ENCODE measurements at places on chromosomes 11 and 22.

DNA sequence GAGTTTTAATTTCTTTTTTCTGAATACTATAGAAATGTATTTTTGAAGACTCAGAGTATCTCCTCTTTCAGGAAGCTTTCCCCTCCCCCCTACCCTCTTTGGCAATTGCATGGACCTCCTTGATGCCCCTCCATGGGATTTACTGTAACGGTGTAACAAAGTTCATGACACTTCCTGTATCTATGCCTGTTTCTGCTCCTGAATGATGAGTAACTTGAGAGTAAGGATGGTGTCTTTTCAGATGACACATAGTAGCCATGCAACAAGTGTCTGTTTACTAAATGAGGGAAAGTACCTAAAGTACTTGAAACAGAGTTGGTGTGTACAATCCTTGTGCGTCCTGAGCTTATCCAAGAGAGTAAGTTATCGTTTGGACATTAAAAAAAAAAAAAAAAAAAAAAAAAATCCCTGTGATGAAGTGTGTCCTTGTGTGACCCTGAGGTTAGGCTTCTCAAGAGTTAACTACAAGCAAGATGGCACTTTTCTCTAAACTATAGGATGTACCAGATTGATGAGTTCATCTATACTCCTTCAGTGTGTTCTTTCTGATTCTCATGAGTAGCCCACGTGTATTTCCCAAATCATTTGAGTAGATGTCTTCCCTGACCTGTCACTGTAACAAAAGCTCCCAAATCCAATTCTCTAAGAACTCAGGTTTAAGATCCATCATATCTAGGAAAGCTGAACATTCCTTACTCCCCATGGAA lies 7.4 kb downstream of the ETS1 start:
- no peak for DNase-seq

- DNase-seq = no peak
Measured at GRCh38 chr22:20607157-20607907, 99.9 kb downstream of the MED15 start.

- DNase-seq = no peak
Measured at GRCh38 chr22:48938741-48939140, 888.9 kb downstream of the BRD1 start.

- DNase-seq = no peak
Measured at GRCh38 chr11:91173701-91174100, 950.9 kb upstream of the CHORDC1 start.

DNA sequence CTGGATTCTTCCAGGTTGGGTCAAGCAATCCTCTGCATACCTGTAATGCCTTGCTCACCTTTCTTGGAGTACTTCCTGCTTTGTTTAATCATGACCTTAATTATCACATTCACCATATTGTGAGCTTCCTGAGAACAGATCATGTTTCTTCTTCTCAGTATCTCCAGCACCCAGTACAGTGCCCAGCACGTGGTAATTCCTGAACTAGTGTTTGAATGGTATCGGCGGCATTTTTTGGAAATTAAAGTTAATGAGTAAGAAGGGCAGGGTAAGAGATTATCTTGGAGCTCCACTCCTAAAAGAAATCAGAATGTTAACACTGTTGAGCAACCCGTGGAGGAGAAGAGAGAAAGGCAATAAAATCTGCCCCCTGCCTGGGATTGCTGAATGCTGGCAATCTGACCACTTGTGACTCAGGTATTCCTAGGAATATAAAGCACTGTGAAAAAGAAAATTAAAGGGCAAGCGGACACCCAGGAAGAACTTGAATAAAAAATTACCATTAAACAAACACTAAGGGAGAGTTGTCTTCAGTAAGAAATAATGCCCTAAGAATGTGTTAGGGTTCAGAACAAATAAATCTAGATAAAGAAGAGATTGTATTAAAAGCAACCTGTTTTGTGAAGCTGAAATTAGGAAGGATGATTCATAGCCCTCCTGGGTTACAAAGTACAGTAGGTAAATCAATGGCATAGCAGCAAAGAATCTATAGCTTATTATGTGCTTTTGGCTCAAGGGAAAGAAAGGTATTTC lies 92.9 kb downstream of the PDHX start:
- DNase-seq = no peak

DNA sequence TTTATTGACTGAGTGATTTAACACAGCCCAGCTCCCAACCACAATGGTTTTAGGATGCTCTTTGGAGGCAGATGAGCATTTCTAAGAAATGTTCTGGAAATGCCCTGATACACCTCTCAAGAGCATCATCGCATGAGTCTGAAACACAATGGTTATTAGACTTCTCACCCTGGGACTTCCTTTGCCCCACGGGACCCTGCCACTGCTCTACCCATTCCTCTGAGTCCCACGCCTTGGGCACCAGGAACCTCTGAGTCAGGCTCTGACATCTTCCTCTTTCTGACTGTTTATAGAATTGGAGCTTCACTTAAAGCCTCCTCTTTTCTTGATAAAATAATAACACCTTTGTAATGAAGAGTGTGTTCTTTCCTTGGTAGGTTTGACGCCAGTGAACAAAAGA lies 85.6 kb upstream of the PARVA start:
- DNase-seq = peak; percentile 39

- peak; percentile 89 for DNase-seq
Measured at GRCh38 chr11:69055598-69056516, 7.1 kb downstream of the TPCN2 start.

GRCh38 chr11:96221244-96222070 lies 121.5 kb downstream of the MAML2 start:
- no peak for DNase-seq

DNA sequence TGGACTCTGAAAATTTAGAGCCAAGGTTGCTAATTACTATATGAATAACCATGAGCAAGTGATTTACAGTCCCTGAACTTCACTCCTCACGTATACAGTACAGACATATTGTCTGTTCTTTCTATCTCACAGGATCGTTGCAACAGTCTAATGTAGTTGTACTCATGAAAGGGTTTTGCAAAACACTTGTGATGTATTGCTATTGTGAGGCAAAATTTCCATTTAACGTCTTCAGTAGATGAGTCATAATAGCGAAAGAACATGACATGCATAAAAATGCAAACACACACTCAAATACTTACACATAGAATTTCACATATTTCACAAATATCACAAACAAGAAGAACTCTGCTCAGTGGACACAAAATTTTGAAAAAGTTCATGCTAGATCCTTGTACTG lies 134.6 kb upstream of the TRPC6 start:
- no peak for DNase-seq

GRCh38 chr11:125091877-125092664 lies 19.4 kb downstream of the TMEM218 start:
- DNase-seq = no peak

- no peak for DNase-seq
Measured at GRCh38 chr22:43562843-43563242, 151.0 kb downstream of the MPPED1 start.

- no peak for DNase-seq
Measured at GRCh38 chr11:57604296-57605027, 7.0 kb downstream of the SERPING1 start.

- DNase-seq = no peak
Measured at GRCh38 chr22:33400061-33400840, 342.1 kb upstream of the SYN3 start.

- DNase-seq = no peak
Measured at GRCh38 chr11:78497293-78497692, 77.4 kb downstream of the NARS2 start.

- DNase-seq = no peak
Measured at GRCh38 chr11:126026579-126026978, 36.1 kb downstream of the CDON start.

- no peak for DNase-seq
Measured at GRCh38 chr11:33157103-33158027, 3.9 kb downstream of the CSTF3 start.

DNA sequence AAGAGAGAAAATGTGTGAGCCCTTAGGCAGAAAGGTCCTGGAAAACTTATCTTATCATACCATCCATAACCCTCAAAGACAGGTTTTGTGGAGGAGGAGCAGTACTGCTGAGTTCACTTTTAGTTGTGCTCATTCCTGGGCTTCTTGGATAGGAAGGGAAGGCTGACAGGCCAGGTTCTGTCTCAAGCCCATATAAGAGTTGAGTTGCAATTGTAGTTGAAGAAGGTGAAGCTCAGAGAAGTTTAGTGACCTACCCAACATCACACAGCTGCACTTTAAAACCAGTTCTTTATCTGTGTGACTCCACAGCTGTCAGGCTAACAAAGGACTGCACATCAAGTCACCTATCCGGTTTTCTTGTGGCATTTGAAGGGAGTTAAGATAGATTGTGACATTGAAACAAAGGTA lies 13.0 kb downstream of the TEAD1 start:
- no peak for DNase-seq

DNA sequence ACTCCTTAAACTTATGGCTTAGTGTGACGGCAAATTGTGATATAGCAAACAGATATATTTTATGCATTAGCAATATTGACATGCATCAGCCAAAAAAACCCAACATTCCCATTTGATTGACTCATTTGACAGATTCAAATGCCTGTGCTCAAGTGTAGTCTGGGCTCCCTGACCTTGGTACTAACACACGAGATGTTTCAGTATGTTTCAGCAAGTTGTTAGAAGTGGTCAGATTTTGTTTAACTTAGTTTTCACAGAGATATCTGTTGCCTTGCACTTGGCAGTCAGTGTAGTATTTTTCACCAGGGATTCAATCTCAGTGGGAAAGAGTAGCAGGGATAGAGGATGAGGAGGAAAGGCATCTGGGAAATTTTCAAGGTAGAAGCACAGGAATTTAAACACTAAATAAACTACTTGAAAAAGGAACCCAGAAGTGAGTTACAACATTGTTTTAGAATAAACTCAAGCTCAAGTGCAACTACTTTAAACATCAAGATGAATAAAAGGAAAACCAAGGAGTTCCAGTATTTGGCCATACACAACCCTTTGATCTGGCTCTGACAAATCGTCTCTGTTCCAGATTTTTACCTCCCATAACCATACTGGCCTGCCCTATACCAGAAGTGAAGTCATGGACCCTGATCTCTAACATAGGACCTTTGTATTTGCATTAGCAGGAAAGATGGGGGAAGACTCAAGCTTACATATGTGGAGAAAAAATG lies 56.5 kb upstream of the BLID start:
- DNase-seq = no peak

DNA sequence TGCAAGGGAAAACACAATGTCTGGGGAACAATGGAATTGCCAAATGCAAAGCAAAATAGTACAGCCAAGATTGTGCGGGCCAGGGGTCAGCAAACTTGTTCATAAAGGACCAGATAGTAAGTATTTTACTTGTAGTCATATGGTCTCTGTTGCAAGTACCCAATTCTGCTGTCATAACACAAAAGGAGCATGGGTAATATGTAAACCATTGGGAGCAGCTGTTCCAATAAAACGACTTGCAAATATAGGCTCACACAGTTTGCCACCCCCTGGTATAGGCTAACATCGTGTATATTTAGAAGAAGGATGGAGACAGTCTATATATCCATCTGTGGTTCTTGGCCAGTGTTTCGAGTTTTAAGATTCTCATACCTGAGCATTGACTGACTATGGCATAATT lies 15.6 kb downstream of the SDHAF2 start:
- DNase-seq = no peak

DNA sequence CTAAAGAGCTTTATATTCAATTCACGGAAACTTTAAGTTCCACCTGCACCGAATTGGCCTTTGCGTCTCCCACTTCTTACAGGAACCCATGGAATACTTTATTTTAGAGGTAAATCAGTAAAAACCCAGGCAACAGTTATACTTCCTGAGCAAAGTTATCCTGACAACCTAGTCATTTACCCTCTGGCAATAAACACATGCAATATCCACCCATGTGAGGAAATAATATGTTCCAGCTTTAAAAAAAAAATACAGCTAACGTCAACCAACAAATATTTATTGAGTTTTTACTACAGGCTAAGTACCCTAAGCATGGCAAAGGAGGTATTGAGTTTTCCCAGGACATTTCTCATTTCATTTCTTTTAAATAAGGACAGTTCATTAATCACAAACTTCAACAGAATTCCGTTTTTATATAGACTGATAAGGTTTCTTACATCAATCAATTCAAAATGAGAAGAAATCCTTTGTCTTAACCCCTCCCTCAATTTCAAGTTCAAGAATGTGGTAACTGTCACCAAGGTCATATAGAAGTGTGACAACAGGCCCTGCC lies 38.3 kb upstream of the CCDC34 start:
- no peak for DNase-seq

DNA sequence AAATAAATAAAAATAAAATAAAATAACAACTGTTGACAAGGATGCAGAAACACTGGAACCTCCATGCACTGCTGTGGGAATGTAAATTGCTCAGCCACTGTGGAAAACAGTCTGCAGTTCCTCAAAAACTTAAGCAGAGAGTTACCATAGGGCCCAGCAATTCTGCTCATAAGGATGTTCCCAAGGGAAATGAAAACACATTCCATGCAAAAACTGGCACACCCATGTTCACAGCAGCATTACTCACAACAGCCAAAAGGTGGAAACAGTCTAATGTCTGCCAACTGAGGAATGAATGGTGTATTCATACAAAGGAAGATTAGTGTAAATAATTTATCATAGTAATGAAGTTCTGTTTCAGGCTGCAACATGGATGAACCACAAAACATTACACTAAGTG lies 3.2 kb upstream of the KRTAP5-10 start:
- no peak for DNase-seq

- no peak for DNase-seq
Measured at GRCh38 chr11:13920756-13921155, 41.8 kb upstream of the SPON1 start.

GRCh38 chr11:105491394-105491793 lies 118.5 kb upstream of the GRIA4 start:
- DNase-seq = no peak

DNA sequence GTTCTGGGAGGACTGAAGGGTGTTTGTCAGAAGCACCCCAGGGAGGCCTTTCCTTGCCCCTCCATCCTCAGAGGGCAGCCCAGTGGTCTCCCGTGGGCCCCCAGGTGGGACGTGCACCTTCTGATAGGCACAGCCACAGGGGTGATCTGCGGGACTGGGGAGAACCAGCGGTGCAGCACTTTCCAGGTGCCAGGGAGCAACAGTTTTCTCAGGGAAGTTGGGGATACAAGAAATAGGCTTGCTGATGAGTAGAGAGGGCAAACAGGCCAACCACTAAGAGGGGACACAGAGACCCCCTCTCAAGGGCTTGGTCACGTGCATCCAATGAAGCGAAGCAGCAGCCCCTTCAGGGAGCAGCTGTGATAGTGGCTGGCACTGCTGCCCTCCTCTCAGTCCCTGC lies 107.1 kb upstream of the BID start:
- no peak for DNase-seq

GRCh38 chr22:49884503-49885260 lies 31.0 kb downstream of the ZBED4 start:
- no peak for DNase-seq

- DNase-seq = no peak
Measured at GRCh38 chr11:61533401-61533800, 24.9 kb downstream of the LRRC10B start.

GRCh38 chr11:10095412-10096208 lies 198.4 kb downstream of the SBF2 start:
- no peak for DNase-seq

Data from stimulated activated naive B cell treated with anti-CD40 and anti-IgM and Interleukin-4, amounts not matched to agents 10 μg/mL and 1 μg/mL and 100 μg/mL, for 72 hours (primary cell).